ENCODE measurements at places on chromosomes 3 and 15.

GRCh38 chr3:99747915-99748314 is 69.7 kb upstream of the CMSS1 start:
- DNase-seq = no peak

DNA sequence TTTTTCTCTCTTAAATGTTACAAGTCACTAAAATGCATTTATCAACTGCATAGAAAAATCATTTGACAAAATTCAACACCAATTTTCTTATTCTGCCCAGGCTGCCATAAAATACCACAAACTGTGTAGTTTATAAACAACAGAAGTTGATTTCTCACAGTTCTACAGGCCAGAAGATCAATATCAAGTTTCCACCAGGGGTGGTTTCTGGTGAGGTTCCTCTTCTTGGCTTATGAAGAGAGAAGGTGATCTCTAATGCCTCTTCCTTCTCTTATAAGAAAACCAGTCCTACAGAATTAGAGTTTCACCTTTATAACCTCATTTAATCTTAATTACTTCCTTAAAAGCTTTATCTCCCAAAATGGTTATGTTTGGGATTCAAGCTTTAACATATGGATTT is 10.9 kb upstream of the CD200R1L start:
- DNase-seq = no peak

- DNase-seq = no peak
Measured at GRCh38 chr3:69510481-69511030, 124.7 kb upstream of the FRMD4B start.

DNA sequence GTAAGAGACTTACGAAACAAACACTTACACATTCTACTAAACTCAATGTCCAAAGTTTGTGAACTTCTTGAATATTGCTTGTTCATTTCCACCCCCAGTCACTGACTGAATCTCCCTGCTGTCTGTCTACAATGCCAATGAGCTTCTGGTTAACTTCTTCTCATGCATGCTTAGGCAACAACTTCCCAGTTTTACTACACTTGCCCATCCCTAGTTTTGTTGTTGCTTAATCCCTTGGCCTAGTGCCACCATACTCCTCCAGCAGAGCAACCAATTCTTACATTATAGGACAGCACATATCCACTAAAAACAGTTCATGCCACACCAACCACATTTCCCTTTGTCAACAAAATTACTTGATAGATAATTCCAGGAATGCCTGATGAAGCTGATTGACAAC is 40.9 kb upstream of the CCR2 start:
- DNase-seq = no peak

DNA sequence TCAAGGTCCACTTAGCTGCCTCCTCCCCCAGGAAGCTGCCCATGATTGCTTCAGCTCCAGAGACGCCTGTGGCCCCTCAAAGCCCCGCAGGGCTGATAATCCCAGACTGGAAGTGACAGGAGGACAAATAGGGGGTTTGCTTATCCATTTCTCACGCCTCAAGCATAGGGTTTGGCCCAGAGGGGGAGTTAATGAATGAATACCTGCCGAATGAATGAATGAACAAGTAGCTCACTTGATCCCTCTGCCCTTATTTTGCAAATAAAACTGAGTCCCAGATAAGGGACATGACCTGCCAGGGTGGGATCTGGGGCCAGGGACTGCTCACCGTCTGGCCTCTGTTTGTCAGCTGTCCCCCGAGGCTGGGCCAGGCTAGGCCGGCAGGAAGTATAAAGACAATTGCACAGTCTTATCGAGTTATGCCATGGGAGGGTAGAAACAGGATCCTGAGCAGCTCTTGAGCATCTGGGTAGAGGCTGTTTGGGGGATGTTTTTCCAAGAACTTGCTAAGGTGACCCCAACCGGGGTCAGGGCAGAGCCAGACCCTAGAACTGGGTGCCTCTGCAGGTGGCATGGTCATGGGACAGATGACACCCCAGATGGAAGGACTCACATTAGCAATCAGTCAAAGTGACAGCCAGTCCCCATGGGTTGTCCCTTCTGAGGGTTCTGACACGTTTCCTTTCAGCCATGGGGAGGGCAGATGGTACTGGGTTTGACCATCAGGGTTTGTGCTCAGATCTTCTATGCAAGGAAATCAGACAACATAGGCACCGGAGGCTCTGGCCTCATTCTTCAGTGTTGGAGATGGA is 45.0 kb downstream of the IQSEC1 start:
- no peak for DNase-seq

DNA sequence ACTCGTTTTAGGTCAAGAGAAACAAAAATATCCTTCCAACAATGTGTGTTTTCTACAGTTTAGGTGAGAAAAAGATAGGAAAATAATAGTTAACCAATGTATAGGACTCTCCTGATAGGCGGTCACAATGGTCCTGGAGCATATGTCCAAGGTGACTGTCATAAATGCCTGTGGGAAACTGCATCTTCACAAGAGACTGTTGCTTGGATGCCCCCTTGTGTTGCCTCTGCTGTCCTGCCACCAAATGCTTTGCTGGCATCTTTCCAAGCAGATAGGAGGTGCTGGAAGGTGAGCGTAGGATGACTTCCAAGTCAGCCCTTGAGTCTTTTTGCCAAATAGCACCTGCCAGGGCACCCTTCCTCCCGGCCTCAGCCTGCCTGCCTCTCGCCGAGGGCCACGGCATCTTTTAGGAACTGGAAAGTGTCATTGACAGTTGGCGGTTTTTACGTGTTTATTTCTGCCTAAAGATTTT is 24.1 kb upstream of the SACM1L start:
- DNase-seq = no peak

- DNase-seq = no peak
Measured at GRCh38 chr3:169497567-169498257, 165.8 kb downstream of the MECOM start.

- no peak for DNase-seq
Measured at GRCh38 chr15:48153526-48153925, 24.6 kb downstream of the MYEF2 start.

DNA sequence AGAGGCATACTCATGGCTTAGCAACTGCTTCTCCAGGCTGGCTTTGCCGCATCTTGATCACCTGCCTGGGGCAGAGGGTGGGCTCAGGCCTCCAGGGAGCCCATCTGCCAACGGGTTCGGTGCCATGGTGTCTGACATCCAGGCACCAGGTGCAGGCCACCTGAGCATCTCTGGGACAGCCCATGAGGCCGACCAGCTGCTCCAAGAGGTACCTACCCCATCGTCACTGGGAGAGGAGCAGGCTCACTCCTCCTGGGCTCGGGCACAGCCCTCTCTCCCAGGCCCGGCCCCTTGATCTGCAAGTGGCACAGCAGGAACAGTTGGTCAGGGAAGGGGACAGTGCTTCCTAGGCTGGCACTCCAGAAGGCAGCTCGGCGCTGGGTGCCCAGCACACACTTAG is 21.9 kb downstream of the TPRA1 start:
- no peak for DNase-seq

- DNase-seq = no peak
Measured at GRCh38 chr3:138230525-138230924, 43.4 kb downstream of the ARMC8 start.

GRCh38 chr3:10467904-10468612 is 37.3 kb downstream of the ATP2B2 start:
- no peak for DNase-seq

- DNase-seq = no peak
Measured at GRCh38 chr15:96521386-96521785, 190.9 kb downstream of the NR2F2 start.

GRCh38 chr3:80227216-80227615 is 459.4 kb upstream of the ROBO1 start:
- DNase-seq = no peak

DNA sequence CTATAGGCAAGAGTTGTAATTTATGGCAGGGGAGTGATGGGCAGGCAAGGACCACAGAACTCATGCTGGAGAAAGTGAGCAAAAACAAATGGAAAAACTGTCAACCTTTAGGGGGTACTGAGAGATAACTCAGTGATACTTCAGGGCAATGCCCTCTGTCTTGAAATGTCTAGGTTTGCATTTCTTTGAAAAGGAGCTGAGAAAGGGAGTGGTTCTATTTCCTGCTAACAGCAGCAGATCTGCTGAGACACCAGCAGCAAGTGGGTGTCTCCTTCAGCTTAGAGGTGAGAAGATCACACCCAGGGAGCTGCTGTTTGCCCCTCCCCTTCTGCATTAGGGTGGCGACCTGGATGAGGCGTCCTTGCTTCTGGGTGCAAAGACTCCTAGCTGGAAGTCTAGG is 42.3 kb upstream of the XIRP1 start:
- DNase-seq = no peak

DNA sequence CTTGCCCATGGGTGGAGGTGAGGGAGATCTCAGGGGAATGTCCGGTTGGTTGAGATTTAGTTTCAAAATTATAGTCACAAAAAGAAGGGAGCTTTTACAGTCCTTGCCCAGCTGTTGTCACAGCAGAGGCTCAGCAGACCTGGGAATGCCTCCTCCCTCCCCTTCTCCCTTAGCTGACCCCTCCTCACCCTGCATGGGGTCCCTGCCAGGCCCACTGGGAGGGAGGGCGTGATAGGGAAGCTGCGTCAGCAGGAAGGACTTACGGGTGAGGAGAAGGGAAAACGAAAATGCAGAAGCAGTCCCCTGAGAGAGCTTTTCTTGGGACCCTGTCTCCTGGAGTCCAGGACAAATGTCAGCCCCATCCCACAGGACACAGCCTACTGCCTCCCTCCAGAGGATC is 18.9 kb downstream of the SCN5A start:
- DNase-seq = no peak

GRCh38 chr3:189303584-189303983 is 131.8 kb downstream of the TPRG1 start:
- DNase-seq = no peak

GRCh38 chr3:6287088-6287875 is 573.6 kb upstream of the GRM7 start:
- DNase-seq = no peak

GRCh38 chr15:71109905-71110304 is 5.4 kb upstream of the THSD4 start:
- no peak for DNase-seq

DNA sequence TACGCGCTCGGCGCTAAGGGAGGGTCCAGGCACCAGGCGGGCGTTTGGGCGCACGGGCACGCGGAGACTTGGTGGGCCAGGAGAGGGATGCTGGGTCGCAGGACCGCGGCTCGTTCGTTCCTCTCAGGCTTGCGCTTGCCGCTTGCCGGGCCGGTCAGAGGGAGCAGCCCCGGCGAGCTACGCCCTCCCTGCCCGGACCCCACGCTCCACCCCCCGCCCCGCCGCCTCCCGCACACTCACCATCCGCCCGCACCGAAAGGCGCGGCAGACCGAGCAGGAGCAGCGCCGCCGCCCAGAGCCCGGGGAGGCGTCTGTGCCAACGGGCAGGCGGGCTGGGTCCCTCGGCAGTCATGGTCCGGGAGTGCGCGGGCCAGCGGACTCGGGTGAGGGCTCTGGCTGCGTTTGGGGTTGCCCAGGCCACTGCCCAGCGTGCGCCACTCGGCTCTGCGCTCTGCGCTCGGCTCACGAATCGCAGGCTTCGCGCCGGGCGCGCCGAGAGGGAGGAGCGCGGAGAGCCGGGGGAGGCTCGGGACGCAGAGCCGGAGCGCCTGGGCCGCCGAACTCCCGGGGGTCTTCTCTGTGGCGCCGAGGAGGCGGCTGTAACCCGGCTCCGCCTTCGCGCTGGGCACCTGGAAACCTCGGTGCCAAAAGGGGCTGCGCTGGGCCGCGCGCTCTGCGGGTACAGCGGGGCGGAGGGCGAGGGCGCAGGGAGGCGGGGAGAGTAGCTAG is at the start of gene SUSD5:
TSS of gene SUSD5 (minus strand) at position 365 of the 729 bp plus-strand sequence. CDS start at position 352, 13 bp downstream.
- DNase-seq = no peak

- DNase-seq = no peak
Measured at GRCh38 chr15:31088672-31089367, 12.7 kb downstream of the TRPM1 start.

- no peak for DNase-seq
Measured at GRCh38 chr15:56553486-56553885, 88.5 kb upstream of the MNS1 start.

GRCh38 chr15:48972750-48973503 is 9.2 kb upstream of the SHC4 start:
- DNase-seq = no peak

DNA sequence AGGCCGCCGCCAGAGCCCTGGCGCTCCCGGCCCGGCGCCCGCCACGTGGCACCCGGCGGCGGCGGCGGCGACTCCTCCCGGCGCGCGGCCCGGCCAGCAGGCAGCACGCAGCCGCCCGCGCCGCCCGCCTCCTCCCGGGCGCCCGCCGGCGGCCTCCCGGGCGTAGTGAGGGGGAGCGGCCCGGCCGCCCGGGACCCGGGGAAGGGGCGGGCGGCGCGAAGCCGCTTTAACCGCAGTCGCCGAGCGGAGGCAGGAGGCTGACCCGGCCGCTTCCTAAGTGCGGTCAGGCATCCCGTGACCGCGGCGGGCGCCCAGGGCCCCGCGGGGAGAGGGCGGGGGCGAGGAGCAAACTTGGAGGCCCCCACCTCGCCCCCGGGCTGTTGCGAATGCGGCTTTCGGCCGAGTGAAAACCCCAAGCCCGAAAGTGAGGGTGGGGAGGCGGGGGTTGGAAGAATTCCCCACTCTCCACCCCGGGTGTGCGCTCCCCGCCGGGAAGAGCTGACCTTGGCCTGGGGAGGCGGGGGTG is 1.7 kb upstream of the HES1 start:
- DNase-seq = no peak

GRCh38 chr3:195003006-195003892 is 267.7 kb downstream of the XXYLT1 start:
- peak; percentile 22 for DNase-seq

- DNase-seq = no peak
Measured at GRCh38 chr15:95059346-95059905, 828.1 kb downstream of the MCTP2 start.

- no peak for DNase-seq
Measured at GRCh38 chr3:923161-923910, 169.5 kb upstream of the CNTN6 start.

- no peak for DNase-seq
Measured at GRCh38 chr15:40815042-40815698, 7.9 kb upstream of the DNAJC17 start.

DNA sequence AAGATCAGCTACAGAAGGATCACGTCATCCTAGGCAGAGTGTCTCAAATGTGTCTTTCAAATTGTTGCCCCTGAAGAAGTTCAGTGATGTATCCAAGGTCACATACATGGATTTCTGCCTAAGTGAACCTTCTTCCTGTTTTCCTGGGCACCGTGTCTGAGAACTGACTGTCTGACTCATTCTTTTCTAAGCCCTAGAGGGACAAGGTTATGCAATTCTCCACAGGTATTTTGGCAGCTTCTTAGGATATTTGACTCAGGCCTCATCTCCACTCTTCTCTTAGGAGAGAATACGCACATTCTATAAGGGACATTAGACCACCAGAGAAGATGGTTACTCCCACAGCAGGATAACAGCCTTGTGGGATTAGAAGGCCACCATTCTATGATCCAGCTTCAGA is 391.9 kb upstream of the THBS1 start:
- DNase-seq = no peak

Data from AG09319 (cell line).